ENCODE measurements at places on chromosomes 6 and 20. TPM values are rescaled to one million over a fixed set of nuclear protein-coding genes. Genes with fewer than 3 reads are reported as not detected.

Gene KIF13A
- 23.7 TPM for total RNA-seq

Gene LY6G6D
- total RNA-seq, result not detected

Gene ETV7
- total RNA-seq, result not detected

Gene CNKSR3
- total RNA-seq, result 23.0 TPM

Gene SPACA1
- total RNA-seq, result not detected

Gene MAPK13
- 1.5 TPM for total RNA-seq

Gene RNF144B
- total RNA-seq, result 37.7 TPM
